ENCODE measurements at places on chromosomes 4 and X.

DNA sequence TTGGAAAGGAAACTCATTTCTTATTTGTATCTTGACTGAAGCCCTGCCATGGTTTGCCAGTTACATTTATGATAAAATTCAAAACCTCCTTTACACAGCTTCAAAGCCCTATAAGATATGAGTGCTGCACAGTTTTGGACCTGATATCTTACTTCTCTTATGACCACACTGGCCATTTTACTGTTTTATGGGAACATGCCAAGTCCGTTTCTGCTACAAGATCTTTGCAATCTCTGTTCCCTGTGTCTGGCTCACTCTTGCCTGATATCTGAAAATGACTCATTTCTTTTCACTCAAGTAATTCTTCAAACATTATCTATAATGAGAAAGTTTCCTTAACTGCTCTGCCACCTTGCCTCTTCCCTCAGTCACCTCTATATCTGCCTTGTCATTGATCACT lies 247.3 kb downstream of the SPOCK3 start:
- DNase-seq, result no peak

DNA sequence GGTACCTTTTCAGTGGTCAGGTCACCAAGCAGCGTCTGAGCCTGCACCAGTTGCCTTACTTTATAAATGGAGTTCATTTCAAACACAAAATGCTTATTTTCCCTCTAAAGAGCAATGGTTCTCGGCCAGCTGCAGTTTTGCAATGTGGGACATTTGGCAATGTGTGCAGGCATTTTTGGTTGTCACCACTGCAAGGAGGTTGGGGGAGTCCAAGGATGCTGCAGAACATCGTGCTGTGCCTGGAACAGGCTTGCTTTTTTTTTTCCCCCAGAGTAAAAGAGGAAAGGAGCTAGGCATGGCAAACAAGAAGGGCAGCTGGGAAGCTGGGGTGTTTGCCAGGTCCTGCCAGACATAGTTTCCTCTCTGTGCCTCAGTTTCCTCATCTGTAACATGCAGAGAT lies 115.6 kb downstream of the GPR143 start:
- no peak for DNase-seq

DNA sequence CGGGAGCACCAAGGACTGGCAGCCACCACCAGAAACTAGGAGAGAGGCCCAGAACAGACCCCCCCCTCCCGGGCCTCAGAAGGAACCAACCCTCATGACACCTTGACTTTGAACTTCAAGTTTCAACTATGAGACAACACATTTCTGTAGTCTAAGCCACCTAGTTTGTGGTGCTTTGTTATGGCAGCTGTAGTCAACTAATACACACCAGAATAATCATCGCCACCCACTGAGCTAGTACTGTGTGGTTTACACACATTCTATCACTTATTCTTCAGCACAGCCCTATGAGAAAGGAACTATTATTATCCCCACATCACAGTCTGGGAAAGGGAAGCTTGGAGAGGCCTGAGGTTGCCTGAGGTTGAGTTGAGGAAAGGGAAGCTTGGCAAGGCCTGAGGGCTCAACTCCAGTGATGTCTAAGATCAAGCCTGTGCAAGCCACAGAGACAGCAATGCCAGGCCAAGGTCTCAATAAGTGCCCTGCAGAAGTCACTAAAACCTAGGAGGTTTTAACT lies 126.6 kb downstream of the FHDC1 start:
- DNase-seq, result no peak

DNA sequence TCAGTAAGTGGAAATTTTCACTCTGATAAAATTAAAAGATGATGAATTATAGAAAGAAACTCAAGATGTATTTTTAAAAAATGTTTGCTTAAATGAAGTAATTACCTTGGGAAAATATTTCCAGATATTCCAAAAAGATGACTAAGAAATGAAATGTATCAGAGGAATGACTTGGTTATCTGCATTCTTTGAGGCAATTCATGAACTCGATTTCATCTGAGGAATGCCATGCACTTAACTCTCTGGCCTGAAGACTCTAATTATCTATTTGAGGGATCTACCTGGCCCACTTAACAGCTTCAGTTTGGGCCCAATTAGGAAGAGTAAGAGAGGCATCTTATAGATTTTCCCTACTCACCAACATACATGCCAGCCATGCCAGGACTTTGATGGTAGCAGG lies 182.3 kb downstream of the INPP4B start:
- DNase-seq, result no peak

- no peak for DNase-seq
Observed at GRCh38 chrX:20352935-20353336, 86.2 kb upstream of the RPS6KA3 start.

GRCh38 chr4:147899512-147899911 lies 167.6 kb downstream of the ARHGAP10 start:
- DNase-seq, result no peak

DNA sequence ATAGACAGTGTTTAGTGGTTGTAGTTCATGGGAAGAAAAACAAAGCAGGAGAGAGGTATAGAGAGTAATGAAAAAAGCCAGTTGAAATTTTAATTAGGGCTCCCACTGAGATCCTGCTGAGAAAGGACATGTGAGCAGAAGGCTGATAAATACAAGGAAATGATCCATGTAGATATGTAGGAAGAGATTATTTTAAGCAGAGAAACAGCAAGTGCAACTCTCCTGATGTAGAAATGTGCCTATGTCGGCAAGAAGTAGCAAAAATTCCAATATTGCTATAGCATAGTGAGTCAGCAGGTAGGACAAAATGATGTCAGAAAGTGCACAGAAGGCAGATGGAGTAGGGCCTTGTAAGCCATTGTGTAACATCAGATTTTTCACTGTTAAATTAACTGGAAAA lies 1027.3 kb downstream of the PCDH18 start:
- DNase-seq, result no peak

- DNase-seq, result no peak
Observed at GRCh38 chrX:154021131-154021611, 1.5 kb upstream of the IRAK1 start.

Data from stimulated activated CD8-positive, alpha-beta memory T cell treated with anti-CD3 and anti-CD28 coated beads, Interleukin-7, amount 100 ng/mL, for 1 hour (primary cell).